Heart left ventricle (tissue), 16 donors: ENCODE measurements at places on chromosomes 2 and 18. TPM values are rescaled to one million over a fixed set of nuclear protein-coding genes. Genes with fewer than 3 reads are reported as not detected.

DNA sequence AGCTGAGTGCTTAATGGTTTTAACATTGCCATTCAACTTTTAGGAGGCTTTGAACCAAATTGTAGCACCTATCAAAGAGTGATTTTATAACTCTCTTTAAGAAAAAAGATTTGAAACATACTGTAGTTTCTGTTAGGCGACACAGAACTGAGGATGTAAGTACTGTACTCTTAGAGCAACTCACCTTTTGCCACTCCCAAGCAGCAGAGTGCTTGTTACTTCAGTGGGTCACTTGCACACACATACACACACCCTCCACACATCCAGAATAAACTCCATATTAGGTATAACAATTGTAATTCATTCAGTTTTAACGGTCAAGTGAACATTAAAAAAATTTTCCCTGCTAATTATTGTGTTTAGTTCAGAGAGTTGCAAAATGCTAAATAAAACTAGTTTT, 118.3 kb downstream of the CAMKMT start:
- no peak for DNase-seq

DNA sequence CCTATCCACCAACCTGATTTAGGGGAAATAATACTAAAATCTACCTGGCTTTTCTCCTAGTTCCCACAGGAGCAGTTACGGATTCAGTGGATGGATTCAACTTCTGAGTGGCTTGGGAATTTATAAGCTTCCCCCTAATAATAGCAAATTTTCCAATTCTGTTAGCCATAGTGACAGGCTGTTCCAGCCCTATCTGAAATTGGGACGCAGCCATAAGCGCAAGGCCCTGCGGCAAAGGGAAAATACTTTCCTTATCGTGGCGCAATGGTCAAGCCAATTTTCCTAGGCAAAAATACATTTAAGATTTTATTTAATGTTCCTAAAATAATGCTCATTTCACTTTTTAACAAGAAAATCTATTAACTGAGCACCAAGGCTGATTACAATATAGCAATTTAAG, 49.7 kb downstream of the CDH2 start:
- peak; percentile 70 for DNase-seq

The KCNG2 gene
- not detected for total RNA-seq

DNA sequence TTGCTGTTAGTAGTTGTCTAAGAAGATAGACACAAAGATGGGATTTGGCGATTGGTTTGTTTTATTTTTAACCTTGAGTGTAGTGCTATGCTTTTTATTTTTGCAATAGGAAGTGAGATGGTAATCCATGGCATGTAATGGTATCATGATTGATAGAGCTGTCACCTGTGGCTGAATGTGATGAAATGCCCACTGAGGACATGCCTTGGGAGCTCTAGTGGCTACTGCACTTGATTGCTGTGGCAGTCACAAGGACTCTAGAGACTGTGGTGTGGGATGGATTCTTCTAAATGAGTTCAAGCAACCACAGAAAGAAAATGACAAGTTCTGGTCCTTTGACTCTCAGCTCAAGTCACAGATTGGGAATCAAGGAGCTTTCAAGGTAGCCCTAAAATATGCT, 139.4 kb downstream of the CYRIA start:
- DNase-seq: no peak

DNA sequence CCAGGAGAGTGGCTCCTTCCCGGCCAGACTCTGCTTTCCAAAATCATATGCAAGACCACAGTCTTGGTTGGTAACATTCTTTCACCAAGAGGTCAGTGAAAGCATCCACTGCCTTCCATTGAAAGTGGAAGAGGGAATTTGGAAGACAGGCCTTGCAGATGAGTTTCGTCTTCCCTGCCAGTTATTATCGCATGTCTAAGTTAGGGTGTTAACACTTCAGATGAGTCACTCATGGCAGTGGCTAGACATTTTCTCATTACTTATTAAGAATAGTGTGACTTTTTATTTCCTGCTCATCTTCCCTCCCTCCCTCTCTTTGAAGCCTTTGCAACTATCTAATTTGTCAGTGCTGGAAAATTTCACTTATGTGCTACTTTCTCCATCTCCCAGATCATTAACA, 102.9 kb upstream of the EPB41L3 start:
- no peak for DNase-seq

DNA sequence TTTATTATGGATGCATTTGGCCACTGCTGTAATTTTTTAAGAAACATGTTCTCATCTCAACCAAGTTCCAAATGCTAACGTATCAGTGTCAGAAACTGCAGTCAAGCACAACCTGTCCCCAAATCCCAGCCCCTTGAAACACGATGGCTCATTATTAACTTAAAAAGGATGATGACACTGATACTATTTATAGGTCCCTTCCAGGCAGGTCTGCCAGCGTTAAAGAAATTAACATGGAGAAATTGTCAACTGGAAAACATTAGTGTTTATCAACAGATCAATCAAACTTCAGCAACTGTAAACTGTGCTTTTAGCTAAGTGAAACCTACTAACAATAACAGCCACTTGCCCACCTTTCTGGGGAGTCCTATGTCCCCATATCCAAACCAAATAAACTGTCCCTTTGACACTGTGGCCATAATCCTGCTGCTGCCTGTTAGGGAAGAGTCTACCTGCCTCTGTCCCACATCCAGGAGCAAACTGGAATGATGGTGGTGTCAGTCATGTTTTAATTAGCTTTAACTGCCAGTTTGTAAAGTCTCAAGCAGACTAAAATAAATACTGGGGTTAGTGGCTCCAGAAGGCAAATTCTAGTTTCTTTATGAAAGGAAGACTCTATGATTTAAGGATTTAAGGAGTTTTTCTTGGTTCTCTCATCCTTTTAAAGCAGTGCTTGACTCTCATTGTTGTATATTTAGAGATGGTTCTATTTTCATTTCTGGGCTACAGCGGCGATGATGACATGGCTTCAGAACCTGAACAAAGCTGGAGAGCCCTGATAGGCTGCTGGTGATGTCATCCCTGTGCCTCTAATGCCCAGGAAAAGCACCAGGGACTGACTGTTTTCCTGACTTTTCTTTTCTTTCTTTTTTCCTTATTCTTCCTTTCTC, 583.6 kb upstream of the PIK3C3 start:
- DNase-seq: no peak

GRCh38 chr2:109456776-109457175, 157.0 kb downstream of the SEPTIN10 start:
- DNase-seq: no peak

The IL18RAP gene
- 0.41 TPM for total RNA-seq

The MAP4K4 gene
- total RNA-seq: 98.1 TPM

- no peak for DNase-seq
Measured at GRCh38 chr2:71348302-71348701, 16.7 kb downstream of the ZNF638 start.

- DNase-seq: no peak
Measured at GRCh38 chr2:138956116-138956515, 175.9 kb upstream of the NXPH2 start.

The SLC23A3 gene
- total RNA-seq: 0.35 TPM

DNA sequence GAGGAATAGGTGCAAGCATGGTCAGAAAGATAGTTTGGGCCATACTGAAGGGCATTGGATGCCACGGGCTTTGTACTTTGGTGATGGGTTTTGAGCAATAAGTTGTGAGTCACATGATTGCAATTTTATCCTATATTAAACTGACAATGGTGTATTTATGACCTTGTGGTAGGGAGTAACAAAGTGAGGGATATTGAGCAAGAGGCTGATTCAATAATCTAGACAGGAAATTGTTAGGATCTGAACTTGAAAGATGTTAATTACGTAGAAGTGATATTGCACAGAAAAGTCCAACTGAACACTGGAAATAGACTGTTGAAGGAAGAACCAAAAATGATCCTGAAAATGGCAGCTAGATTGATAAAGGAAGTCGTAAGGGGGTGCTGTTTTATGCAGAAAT, 46.6 kb upstream of the TCF4 start:
- DNase-seq: no peak

DNA sequence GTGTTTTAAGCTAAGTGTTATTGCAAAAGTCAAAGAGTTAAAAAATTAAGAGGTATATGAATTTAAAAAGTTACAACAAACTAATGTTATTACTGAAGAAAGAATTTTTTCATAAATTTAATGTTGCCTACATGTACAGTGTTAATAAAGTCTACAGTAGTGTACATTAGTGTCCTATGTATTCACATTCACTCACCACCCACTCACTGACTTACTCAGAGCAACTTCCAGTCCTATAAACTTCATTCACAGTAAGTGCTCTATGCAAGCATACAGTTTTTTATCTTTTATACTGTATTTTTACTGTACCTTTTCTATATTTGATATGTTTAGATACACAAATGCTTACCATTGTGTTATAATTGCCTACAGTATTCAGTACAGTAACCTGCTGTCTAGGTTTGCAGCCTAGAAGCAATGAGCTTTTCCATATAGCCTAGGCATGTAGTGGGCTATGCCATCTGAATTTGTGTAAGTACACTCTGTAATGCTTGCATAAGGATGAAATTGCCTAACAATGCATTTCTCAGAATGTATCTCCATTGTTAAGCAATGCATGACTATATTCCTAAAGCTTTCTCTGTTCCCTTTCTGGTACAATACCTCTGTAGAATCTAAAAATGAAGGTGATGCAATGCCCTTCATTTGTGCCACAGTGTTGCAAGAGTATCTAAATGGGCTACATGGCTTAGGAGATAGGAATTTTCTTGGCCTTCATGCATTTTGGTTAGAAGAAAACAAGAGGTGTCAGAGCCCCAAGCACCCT, 370.8 kb upstream of the NT5C1B start:
- no peak for DNase-seq

The OTOF gene
- total RNA-seq: not detected

DNA sequence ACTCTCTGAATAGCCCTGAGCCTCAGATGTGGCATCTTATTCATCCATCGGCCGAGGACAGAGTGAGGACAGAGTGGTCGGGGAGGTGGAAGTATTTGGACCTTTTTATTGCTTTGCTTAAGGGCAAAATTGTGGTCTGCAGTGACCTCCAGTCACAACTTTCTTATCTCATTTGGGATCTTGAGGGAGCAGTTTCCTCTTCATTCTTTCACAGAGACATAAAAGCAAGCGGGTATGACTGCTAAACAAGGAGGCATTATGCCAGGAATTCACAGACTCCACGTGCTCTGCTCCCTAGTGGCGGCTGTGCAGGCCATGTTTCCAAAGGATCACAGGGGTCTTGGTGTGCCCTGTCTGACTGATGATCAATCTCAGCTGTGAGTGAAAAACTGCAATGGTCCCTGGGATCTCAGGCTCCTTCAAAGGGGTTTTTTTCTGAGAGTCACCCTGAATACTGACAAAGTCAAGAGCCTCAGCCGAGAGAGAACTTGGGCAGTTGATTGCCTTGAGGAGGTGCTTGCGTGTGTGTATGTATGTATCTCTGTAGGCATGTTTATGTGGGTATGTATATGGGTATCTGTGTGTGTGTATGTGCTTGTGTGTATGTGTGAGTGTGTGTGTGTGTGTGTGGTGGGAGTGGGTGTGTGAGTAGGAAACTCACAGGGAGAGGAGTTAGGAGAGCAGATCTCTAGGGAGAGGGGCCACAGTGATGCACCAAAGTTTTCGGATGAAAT, 47.7 kb downstream of the RAPGEF4 start:
- no peak for DNase-seq

GRCh38 chr2:55428258-55428657, 8.6 kb upstream of the CCDC88A start:
- no peak for DNase-seq

The KCNG3 gene
- total RNA-seq: not detected
